ENCODE measurements at places on chromosomes 3 and 15. TPM values are rescaled to one million over a fixed set of nuclear protein-coding genes. Genes with fewer than 3 reads are reported as not detected.

The FEZF2 gene
- 1.6 TPM for total RNA-seq

The PP2D1 gene
- total RNA-seq: not detected

The NCKIPSD gene
- 9.2 TPM for total RNA-seq

The RBP2 gene
- total RNA-seq: not detected

The CD200R1 gene
- total RNA-seq: 0.69 TPM

The RNU5B-1 gene
- not detected for total RNA-seq

The CILP gene
- total RNA-seq: 0.23 TPM

The TLR9 gene
- under 0.01 TPM for total RNA-seq

The MRAS gene
- 80.5 TPM for total RNA-seq

The CPN2 gene
- not detected for total RNA-seq

Measured in diencephalon (tissue), 1 donor.